ENCODE measurements at places on chromosomes 4 and X.

- no peak for DNase-seq
Measured at GRCh38 chr4:78566834-78567499, 15.4 kb downstream of the ANXA3 start.

- DNase-seq: no peak
Measured at GRCh38 chr4:140233791-140234696, 80.1 kb upstream of the MAML3 start.

DNA sequence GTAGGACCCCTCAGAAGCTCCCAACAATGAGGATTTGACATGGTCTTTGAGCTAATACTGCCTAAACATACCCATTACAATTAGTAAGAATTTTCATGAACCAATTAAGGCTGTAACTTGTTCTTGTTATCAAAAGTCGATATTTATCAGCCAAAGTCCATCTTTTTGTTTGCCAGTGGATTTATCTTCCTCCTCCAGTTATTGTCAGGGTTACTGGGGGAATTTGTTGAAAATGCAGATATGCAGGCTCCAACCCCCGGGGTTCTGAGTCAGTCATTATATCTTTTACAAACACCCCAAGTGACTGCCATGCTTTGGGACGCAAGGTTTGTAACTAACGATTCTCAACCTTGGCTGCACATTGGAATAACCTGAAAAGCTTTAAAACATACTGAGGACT, 338.8 kb upstream of the PPARGC1A start:
- no peak for DNase-seq

- DNase-seq: no peak
Measured at GRCh38 chr4:128639541-128640270, 169.8 kb upstream of the JADE1 start.

GRCh38 chr4:172843192-172843591, 325.4 kb upstream of the GALNT7 start:
- no peak for DNase-seq

- DNase-seq: no peak
Measured at GRCh38 chr4:15894393-15894792, 44.1 kb downstream of the FGFBP1 start.

GRCh38 chrX:102599951-102600579, 750 bp downstream of the ARMCX5 start:
- peak; percentile 4 for DNase-seq

- DNase-seq: peak; percentile 10
Measured at GRCh38 chr4:98544818-98545414, 113.5 kb downstream of the TSPAN5 start.

DNA sequence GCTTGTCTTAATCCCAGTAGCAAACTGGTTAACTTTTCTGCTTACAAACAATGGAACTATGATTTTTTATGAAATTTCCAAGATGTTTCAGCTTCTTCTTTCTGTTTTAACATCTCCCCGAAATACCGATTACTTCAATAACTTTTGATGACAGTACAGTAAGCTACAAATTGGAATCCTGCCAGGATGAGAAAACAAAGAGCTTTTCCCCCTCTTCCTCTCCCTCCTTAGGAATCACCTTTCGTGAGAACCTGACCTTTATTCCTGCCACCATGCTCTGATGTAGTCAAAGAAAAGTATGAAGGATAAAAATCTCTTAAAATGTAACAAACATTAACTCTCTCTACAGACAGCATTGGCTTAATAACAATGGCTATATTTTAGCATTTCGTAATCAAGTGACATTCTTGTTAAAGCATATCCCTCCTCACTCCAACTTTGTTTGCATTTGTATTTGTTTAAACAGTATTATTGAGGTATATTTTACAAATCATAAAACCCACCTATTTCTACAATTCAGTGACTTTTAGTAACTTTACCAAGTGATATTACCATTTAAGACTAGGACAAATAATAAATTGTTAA, 148.7 kb upstream of the NAP1L5 start:
- no peak for DNase-seq

DNA sequence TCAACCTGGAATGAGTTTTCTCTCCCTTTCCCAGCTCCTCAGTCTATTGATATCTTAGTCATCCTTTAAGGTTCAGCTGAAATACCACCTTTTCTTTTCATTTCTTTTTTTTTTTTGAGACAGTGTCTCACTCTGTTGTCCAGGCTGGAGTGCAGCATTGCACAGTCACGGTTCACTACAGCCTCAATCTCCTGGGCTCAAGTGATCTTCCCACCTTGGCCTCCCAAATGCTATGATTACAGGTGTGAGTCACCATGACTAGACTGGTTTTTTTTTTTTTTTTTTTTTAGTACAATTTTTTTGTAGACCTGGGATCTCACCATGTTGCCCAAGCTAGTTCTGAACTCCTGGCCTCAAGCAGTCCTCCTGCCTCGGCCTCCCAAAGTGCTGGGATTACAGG, 28.9 kb downstream of the AFF1 start:
- no peak for DNase-seq

DNA sequence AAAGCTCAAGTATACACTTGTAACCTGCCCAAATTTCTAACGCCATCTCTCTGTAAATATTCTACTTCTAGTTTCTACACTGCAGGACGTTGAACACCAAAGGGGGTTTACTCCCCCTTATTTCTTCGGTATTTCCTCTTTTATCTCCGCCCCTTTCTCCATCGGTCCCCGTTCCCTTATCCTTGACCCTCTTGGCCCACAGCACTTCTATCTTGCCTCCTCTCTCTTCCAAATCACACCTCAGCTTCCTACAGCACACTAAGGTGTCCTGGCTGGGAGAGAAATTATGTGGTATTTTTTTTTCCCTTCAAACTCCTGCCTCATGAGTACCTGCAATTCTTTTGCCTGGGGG, 715 bp downstream of the ZMAT1 start:
- DNase-seq: no peak

DNA sequence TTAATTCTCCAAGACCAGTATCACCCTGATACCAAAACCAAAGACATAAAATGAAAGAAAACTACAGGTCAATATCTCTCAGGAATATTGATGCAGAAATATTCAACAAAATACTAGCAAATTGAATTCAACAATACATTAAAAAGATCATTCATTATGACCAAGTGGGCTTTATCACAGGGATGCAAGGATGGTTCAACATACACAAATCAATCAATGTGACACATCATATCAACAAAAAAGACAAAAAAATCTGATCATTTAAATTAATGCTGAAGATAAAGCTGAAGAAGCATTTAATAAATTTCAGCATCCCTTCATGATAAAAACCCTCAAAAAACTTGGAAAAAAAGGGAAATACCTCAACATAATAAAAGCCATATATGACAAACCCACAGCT, 341.4 kb downstream of the GUCY2F start:
- no peak for DNase-seq

DNA sequence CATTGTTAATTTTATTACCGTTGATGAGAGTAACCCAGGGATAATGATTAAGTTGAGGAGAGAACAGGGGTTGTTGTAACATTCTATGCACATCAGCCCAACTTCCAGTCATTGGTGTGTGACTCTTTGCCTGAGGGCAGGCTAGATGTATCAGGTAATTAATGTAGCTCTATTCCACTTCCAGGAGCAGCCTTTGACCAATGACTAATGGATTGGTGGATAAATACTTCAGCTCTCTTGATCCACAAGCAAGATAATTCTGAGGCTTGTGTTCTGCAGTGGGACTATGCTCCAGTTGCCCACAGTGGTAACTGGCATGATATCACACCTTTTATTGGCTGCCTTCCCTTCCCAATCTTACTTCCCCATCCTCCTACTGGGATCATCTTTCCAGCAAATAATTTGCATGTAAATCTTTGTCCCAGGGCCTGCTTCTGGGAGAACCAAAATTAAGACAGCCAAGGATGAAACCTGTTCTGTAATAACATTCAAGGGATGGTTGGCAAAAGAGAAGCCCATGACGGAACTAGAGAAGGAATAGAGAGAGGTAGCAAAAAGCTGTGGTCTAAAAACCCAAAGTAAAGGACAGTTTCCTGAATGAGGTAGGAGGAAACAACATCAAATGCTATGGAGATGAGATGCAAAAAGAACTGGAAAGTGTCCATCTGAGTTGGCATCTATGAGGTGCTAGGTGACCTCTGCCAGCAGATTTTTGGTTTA, 241.4 kb upstream of the RPS6KA3 start:
- DNase-seq: no peak

- peak; percentile 7 for DNase-seq
Measured at GRCh38 chrX:42466332-42467046, 311.5 kb downstream of the PPP1R2C start.

- peak; percentile 0 for DNase-seq
Measured at GRCh38 chrX:78931814-78932213, 13.4 kb upstream of the P2RY10 start.

DNA sequence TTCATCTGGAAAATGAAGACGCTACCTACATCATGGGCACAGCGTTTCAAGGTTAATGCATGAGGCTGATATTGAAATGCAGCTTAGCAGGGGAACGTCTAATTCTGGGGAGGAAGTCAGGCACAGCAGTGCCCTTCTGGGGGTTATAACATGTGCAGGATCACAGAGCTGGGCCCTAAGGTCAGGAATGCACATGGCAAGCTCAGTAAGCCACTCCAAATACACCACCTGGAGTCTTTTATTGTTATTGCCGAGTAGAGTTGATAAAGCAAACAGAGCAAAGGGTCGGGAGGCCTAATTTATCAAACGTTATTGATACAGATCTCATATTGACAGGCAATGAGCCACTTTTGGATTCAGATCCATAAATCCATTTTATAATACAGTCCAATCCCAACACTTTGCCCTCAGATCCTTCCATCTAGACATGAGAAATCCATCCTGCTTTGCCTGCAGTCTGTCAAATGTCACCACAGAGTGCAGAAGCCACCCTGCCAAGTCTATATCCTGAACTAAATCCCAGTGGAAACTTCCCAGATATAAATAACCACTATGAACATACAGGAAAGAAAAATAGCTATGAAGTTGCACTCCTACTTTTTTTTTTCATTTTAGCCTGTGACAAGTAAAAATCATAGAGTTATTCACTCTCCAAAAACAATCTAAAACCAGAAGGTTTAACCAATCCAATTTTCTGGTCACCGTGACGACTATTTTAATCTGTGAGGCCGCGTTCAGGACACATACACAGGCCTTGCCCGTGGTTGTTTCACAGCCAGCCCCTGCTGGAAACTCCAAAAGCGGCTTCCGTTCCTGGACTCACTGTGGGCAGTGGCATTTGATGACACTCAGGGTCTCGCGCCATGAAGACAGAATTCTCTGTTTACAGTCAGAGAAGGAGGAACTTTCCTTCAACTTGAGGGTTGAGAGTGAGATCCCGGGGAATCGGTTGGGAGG, 335.4 kb downstream of the DHX15 start:
- no peak for DNase-seq

GRCh38 chr4:83180431-83180968, 66.0 kb upstream of the PLAC8 start:
- DNase-seq: no peak

- no peak for DNase-seq
Measured at GRCh38 chr4:7327341-7327885, 107.3 kb downstream of the PSAPL1 start.

DNA sequence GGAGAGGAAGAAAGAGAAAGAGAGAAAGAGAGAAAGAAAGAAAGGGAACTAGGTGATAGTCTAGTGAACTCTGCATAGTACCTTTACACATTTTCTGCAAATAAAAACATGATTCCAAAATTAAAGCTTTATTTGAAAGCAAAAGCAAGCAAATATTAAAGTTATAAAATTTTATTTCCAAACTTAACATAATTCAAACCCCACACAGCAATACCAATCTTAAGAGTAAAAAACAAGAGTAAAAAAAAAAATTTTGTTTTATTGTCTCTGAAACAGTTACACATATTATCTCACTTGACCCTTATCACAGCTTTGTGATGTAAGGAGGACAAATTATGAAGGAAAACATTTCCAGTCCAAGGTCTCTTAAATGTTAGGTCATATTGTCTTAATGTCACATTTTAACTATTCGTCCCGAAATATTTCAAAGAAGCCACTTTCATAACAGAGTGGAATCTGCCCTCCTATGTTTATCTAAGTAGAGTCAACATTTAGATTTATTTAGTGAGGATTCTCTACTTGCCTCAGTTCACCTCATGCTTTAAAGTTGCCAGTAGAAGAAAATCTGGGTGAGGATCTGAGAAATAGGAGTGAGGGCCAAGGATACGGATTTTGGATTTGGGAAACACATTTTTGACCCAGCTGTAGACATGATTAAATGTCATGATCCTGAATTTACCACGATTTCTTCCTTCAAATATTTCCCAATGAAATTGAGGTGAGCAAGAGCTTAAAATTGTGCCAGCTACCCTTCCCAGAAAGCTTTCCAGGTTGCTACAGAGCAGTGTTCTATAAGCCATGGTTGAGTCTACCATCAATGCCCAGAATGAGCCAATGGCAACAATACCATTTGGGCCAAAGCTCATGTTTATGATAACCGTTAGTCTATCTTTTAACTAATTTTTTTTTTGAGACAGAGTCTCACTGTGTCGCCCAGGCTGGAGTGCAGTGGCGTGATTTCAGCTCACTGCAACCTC, 7.5 kb upstream of the FGA start:
- no peak for DNase-seq

DNA sequence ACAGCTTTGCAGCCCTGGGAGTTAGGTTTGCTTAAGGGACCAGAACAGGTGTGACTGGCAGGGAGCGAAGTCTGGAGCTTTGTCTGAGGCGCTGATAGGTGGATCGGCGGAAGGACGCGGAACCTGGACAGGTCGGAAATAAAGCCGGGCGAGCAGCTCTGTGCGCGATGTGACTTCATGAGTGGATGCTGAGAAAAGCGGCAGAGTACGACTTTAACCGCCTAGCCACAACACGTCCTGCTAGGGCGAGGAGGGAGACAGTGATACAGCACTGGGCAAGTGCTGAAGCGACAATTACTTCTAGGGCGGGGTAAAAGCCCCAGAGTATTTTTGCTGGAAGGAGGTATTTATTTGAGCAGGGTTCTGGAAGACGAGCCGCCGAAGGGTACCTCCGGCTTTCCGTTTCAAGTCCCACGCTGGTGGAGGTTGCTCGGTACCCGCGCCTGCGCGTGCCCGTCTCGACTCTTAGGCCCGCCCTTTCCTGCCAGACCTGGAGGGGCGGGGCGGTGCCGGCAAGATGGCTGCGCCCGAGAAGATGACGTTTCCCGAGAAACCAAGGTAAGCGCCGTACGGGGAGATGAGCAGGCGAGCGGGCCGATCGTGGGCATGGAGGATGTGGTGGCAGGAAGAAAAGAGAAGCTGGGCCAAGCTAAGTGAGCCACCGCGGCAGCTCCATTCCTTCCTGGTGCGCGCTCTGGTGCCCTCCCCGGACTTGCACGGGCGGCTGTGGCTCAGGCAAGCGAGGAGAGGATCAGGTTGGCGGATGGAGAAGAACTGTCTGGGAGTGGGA, at the start of gene ZRSR2:
TSS of gene ZRSR2 (plus strand) at position 506 of the 790 bp plus-strand sequence. CDS start at position 518, 12 bp downstream.
- peak; percentile 76 for DNase-seq

DNA sequence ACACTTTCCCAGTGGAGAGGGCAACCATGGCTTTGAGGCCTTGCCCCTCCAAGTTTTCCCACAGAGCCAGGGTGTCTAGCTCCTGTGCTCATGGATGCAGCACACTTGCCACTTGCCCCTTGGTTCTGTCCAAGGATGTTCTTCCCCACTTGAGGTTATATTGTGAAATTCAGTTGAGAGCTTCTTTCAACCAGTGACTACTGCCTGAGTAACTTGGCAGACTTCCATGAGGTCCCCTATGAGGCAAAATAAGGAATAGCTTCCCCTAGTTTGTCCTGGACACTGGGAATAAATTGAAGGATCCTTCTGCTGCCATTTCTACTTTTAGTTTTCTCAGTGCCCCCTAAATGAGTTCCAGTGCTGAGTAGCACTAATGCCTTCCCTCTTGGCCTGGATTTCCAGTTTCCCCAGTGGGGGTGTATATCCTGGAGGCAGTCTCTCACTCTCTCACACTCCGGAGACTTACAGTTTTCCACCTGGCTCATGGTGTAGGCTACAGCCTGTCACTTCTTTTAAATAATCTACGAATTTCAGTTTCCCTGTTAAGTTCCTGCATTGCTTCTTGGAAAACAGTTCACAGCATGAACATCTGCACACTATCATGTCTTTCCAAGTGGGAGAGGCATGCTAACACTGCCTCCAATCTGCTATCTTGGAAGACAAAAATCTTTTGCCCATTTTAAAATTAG, 36.4 kb upstream of the ADH4 start:
- DNase-seq: no peak

Data from NCI-H2171 treated with DMSO at 0.1 percent for 48 hours (cell line).